CD4-positive, alpha-beta T cell treated with Interleukin-21 for 1 hour (primary cell): ENCODE measurements at places on chromosomes 1 and 21.

GRCh38 chr1:168763031-168763430 is 34.0 kb upstream of the DPT start:
- no peak for DNase-seq

DNA sequence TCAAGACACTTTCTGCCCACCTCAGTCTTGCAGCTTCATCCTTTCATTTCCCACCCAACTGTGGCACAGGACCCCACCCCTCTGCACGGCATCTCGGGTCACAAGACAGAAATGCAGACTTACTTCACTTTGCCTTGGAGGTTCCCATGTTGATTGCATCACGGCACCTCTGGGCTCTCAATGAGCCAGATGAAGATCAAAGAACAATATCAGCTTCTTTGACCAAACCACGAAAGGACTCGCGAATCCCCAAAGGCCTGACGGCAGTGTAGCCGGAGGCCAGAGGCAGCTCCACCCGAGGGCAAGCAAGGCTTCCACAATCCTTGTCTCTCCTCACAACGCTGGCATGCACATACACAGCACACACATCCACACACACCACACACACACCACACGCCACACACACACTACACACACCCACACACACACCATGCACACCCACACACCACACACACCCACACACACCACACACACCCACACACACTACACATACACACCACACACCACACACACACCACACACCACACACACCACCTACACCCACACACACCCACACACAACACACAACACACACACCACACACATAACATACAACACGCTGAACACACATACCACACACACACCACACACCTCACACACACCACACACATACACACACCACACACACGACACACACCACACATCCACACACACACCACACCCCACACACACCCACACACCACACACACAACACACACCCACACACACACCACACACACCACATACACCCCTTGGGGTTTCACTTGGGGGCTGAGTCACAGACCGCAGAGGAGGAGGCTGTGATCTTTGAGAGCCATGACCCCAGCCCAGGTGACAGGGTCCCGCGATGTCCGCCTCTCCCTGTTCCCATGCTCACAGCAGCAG is 35.8 kb downstream of the UBASH3A start:
- peak; percentile 40 for DNase-seq

- no peak for DNase-seq
Measured at GRCh38 chr1:44407430-44408211, 2.6 kb downstream of the RNF220 start.

DNA sequence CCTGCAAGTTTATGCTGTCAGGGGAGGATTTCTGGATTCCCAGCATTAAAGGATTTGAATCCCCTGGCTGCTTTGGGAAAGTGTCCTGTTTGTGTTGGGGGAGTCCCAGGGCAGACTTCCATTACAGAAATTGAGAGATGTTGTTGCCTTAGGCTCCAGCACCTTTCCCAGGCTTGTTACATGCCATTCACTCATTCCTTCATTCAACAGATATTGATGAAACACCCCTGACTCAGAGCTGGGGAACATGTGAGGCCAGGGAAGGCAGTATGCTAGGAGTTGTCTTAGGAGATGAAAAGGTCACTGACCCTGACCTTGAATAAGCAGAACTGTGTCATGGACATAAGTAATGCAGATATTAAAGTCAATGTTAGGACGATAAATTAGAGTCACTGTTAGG is 161.7 kb downstream of the NTMT2 start:
- no peak for DNase-seq

GRCh38 chr1:168708698-168709404 is 20.2 kb downstream of the DPT start:
- DNase-seq, result no peak

DNA sequence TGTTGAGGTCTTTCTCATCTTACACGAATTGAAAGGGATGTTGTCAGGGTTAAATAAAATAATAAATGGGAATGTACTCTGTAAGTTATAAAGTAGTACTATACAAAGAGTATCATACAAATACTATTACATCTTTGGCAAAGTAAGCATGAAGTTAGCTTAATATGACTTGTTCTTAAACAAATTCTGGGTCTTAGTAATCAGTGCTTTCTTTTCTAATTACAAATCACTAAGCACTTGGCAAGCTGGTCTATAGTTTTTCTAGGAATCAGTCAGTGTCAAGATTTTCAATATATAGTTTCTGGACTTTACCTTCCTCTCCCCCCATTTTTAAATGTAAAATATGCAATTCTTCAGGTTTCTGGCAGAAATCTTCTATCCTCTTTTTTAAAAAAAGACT is 6.9 kb downstream of the LYST start:
- no peak for DNase-seq

DNA sequence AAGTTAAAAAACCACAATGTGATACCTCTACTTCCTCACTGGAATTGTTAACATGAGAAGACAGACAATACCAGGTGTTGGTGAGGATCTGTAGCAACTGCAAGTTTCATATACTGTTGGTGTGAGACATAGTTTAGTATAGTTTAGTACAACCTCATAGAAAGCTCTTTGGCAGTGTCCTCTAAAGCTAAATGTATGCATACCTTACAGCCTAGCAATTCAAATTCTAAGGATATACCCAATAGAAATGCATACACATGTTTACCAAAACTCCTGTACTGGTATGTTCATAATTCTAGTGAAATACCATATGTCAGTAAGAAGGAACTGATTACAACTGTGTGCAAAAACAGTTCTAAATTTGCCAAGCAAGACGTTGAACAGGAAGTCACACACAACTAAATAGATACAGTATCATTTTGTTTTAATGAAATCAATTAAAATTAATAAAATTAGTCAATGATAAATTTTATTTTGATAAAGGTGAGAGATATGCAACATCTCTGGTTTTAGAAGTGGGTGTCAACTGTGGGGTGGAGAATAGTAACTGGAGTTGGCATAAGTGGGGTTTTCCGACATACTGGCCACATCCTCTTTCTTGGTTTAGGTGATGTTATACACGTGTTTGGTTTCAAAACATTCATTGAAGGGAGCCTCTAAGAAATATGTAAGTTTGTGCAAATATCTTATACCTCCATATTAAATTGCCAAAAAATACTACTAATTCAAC is 450.7 kb downstream of the PTPRC start:
- peak; percentile 71 for DNase-seq

DNA sequence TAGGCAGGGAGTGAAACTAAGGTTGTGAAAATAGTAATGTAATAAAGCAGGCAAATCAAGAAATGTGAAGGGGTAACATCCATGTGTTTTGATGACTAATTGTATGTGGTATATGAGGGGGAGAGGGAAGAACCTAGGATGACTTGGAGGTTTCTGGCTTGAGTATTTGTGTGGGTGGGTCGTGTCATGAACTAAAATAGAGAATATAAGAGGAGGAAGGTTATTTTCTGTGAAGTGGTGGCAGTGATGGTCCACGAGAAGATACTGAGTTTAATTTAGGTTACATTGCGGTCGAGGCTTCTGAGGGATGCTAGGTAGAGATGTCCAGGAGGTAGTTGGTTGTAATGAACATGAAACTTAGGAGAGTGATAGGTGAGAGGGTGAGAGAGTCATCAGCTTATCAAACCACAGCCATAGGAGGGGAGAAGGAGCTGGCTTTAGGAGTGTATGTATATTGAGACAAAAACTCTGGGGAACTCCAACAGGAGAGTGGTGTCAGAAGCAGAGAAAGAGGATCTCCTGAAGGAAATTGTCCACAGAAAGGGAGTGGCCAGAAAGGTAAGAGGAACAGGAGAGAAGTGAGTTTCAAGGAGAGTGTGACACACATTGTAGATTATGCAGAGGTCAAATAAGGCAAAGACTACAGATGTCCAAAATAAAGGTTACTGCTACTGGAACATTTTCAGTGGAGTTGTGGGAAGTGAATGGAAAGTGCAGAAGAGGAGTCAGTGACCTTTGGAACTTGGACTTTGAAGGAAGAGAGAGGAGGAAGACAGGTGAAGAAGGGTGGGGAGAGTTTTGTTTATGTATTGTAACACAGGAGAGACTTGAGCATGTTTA is 89.0 kb upstream of the MACF1 start:
- no peak for DNase-seq

DNA sequence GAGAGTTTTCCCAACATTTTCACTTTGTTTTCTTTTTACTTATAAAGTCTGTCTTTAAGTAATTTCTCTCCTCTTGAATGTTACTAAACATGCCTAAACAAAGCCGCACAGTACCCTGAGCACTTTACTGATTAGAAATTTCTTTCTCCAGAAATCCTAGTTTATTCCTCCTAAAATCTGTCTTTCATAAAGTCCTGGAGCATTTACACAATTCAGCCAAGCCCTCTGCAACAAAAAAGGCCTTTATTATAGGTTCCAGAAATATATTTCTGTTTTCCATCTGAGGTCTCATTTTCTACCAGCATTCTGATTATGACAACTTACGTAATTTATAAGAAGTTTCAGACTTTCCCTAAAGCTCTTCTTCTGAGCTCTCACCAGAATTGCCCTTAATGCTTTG is 549.5 kb upstream of the OLFM3 start:
- DNase-seq, result no peak

GRCh38 chr1:62110198-62110817 is 84.3 kb upstream of the L1TD1 start:
- no peak for DNase-seq

- DNase-seq, result no peak
Measured at GRCh38 chr1:1539310-1540089, 924 bp downstream of the TMEM240 start.

DNA sequence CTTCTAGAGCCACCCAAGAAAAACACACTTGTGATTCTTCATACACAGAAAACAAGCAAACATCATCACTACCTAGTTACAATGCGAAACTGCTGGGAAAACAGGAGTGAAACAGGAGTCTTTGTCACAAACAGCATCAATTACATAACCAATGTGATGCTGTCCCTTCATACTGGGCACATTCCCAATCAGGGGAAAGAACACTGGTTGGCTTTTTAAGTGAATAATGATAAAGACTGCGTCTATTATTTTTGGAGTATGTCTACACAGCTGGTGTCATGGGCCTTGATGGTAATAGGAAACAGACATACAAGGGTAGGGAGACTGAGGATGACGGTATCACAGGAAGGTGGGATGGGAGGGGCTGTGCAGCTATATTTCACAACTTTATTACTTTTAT is 43.3 kb downstream of the SIPA1L2 start:
- no peak for DNase-seq

DNA sequence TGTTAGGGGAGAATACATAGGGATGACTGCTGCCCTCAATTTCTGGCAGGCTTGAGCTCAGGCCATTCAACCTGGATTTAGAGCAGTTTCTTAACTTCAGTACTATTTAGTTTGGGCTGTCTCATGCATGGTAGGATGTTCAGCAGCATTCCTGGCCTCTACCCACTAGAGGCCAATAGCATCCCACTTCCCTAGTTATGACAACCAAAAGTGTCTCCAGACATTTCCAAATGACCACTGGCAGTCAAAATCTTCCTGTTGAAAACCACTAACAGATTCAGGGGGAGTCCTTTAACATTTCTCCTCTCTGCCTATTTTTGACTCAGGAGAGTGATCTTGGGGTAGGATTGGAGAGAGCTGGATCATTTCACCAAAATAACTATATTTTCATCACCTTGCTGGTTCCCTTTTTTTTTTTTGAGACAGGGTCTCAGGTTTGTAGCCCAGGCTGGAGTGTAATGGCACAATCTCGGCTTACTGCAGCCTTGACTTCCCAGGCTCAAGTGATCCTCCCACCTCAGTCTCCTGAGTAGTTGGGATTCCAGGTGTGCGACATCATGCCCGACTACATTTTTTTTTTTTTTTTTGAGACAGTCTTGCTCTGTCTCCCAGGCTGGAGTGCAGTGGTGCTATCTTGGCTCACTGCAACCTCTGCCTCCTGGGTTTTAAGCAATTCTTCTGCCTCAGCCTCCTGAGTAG is 8.7 kb downstream of the GNAT2 start:
- DNase-seq, result no peak

DNA sequence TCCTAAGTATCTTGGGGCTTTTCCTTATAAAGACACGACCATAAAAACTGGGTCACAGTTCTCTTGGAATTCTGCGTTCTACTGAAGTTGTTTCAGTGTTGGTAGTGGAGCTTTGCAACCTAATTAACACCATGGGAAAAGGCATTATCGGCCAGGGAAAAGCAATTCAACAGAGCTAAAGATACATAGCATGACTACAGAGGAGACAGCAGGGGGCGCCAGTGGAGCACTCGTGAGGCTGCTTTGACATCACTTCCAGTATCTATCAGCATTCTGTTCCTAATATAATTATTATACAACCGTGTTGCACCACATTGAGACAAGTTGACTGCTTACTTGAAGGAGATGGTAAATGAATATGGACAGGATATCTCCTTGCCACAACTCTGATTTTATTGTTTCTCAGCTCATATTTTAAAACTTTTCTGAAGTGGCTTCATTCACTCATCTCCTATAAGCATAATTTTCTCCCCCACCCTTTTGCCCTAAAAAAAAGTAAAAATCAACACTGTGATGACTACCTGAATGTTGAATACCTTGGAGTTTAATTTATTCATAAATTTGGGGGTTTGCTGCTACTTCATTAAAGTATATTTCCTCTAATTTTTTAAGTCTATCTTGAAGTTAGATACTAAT is 39.4 kb downstream of the ZP4 start:
- no peak for DNase-seq

GRCh38 chr1:45385302-45385701 is 45.1 kb upstream of the MUTYH start:
- DNase-seq, result no peak

DNA sequence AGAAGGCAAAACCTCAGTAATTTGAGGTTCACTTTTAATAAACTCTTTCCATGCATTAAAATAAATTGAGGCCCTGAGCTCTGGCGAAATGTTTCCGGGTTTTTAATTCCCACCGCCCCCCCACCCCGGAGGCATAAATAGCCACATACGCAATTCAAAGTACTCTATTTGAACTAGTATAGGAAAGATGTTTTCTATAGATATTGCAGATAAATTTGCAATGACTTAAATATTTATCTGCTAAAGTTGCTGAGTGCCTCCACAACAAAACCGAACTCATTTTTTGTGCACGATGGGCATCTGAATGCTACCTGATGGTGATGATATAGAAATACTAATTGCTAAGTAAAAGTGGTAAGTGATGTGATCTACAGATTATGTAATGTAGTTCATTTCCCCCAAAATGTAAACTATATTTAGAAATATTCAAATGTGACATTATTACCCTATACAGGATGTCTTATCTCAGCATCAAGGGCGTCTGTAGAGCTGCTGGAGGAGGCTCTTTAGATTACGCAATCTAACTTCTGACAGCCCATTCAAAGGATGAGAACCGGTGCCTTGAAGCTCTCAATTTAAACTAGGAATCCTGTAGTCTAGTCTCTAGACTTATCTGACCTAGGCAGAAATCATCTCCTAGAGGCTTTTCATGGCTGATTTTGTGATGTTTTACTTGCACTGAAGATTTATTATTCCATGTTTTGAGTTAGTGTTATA is 8.5 kb downstream of the IRF2BP2 start:
- peak; percentile 78 for DNase-seq

GRCh38 chr1:233094269-233094668 is 143.9 kb downstream of the NTPCR start:
- no peak for DNase-seq
